ENCODE measurements at places on chromosomes 11 and 22.

- DNase-seq = no peak
Observed at GRCh38 chr11:120800206-120800605, 223.7 kb upstream of the TBCEL start.

GRCh38 chr11:100930185-100930778, 199.3 kb downstream of the PGR start:
- peak; percentile 52 for DNase-seq

DNA sequence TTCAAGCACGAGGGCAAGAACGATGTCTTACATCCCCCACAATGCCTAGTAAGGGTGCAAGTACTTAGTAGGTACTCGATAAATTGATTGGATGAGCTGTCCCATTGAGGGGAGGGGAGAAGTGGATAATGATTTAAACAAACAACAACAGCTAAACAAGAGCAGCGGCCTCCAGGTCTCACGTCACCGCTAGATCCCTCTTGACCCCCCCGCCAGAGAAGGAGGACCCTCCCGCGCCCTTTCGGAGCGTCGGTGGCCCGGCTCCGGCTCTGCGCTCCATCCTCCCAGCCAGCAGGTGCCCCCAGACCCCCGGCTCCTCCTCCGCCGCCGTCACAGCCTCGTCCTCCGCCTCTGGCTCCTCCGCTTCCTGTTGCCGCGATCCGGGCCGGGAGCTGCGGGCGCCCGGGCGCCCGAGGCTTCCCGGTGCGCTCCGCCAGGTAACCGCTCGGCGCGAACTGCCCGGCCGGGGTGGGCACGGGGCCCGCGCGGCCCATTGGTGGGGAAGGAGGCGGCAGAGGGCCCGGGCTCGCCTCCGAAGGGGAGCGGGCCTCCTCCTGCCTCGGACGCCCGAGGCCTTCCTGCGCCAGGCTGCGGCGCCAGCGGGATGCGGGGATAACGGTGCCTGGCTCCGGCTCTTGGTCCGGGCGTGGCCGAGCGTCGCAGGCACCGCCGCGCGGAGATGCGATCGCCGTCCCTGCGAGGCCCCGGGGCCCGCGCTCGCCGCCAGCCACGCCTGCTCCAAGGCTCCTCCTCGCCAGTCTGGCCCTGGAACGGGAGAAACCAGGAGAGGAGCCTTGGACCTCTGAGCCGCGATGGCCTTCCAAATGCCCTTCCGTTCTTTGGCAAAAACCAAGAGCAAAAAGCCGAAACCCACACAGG, at the start of gene TLCD5:
Gene TLCD5 (plus strand): TSS at position 368 of the 879 bp plus-strand sequence. CDS start 2,143 bp downstream, outside the sequence.
- DNase-seq = peak; percentile 92

DNA sequence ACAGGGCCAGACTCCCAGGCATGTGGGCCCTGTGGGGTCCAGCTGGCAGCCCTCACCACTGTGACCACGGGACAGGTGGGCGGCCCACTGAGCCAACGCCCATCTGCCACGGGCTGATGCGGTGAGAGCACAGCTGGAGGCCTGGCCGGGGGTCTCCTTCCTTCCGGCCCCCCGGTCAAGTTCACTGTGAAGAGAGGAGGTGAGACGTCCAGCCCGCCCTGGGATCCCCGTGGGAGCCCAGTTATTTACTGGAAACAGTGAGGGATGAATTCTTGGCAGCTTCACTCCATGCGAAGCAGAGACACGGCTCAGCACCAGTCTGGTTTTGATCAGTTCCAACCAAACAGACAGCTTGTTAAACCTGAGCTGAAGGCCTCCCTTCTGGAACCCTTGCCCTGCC, 38.7 kb downstream of the WNT11 start:
- DNase-seq = no peak

GRCh38 chr11:27319072-27319471, 43.9 kb downstream of the CCDC34 start:
- DNase-seq = no peak

DNA sequence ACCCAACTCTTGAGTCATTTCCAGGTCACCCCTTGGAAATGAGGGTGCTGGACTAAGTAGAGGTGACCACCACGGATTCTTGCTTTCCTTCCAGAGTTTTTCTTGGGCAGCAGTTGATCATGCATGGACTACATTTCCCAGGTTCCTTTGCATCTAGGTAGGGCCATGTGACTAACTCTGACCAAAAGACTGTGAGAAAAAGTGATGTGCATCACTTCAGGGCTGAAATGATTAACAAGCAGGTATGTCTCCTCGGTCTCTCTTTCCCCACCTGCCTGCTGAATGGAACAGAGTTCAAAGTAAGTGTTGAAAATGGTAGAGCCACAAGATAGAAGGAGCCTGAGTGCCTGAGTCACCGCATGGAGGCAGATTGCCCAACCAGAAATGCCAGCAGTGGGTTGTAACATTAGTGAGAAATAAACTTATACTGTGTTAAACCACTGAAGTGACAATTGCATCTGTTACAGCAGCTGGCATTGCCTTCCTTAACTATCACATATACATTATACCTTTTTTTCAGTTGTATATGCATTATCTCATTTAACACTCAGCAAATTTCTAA, 113.5 kb downstream of the MN1 start:
- no peak for DNase-seq

DNA sequence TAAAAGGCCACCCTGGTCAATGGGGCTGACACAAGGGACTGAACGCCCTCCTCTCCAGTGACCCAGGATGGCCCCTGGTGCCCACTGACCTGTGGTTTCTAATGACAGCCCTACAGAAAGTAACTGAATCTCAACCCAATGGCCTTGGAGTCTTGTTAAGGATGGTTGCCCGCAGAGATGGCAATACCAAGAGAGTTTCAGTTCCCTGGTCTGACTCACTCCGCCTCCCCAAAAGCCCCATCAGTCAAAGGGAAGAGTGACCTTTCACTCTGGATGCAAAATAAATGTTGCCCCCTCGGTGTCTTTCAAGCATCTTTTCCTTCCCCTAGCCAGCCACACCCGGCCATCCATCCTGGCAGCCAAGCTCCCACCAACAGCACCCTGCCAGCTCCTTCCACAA, 57.7 kb upstream of the ISX start:
- no peak for DNase-seq

GRCh38 chr11:125376117-125376516, 119.9 kb downstream of the FEZ1 start:
- no peak for DNase-seq

- no peak for DNase-seq
Observed at GRCh38 chr11:47495011-47495855, 46.3 kb upstream of the RAPSN start.

GRCh38 chr11:92626624-92627023, 342.8 kb upstream of the MTNR1B start:
- no peak for DNase-seq

- no peak for DNase-seq
Observed at GRCh38 chr11:85187992-85188391, 439.2 kb downstream of the DLG2 start.

GRCh38 chr22:47767403-47767802, 1005.0 kb downstream of the TBC1D22A start:
- no peak for DNase-seq

GRCh38 chr11:126832387-126832786, 168.2 kb downstream of the KIRREL3 start:
- DNase-seq = no peak

GRCh38 chr11:31818874-31819331, 7.8 kb upstream of the PAX6 start:
- DNase-seq = no peak

- DNase-seq = no peak
Observed at GRCh38 chr11:122423886-122424285, 231.6 kb upstream of the UBASH3B start.

- no peak for DNase-seq
Observed at GRCh38 chr11:132111316-132111715, 740.9 kb downstream of the NTM start.

DNA sequence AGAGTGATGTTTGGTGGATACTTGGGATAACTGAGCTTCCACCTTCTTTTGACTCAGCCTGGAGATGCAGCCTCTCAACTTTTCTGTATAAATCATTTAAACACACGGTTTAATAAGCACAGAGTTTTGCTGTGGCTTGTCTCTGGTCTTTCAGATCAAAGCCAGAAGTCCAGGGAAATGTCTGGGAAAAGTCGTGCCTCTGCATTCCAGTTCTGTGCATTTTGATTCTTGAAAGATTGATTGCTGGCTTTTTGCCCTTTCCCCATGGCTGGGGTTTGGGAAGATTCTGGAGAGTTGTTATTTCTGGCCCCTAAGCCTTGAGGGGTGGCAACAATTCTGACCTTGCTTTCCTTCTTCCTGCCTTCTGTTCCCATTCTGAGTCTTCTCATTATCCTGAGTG, 154.1 kb downstream of the COMMD9 start:
- no peak for DNase-seq

DNA sequence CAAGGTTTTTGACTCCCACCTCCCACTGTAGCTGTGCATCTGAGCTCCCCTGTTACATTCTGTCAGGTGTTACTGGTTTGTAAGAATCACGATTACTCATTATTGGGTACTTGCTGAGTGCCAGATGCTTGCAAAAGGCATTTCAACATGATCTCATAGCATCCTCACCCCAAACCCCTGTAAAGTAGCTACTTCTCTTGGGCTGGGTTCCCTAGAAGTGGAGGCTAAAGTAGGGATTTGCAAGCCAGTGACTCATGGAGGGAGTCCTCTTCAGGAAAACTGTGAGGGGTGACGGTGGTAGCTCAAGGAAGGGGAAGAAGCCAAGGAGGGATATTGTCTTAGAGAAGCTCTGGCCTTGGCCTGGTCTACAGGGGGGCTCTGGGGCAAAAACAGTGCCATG, 78.6 kb downstream of the TIMP3 start:
- DNase-seq = no peak

DNA sequence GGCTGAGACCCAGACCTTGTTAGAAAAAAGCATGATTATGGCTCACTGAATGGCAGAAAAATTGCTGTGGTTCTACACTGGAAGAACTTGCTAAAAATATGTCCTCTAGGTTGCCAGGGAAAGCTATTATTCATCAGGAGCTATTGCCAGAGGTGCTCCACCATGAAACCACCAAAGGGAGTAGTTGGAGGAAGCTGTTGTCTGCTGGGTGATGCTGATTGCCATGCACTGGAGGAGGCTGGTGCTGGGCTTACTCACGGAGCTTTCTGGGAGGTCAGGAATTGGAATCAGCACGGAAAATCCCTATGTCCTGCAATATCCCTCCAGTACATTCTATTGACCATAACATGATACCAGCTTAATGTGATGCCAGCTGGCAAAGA, 199.6 kb upstream of the ZBED5 start:
- no peak for DNase-seq

GRCh38 chr11:63622323-63622722, 8.1 kb upstream of the PLAAT3 start:
- DNase-seq = no peak

GRCh38 chr11:13608656-13609055, 59.8 kb upstream of the FAR1 start:
- DNase-seq = no peak

GRCh38 chr11:126635511-126635910, 280.0 kb downstream of the ST3GAL4 start:
- DNase-seq = no peak

DNA sequence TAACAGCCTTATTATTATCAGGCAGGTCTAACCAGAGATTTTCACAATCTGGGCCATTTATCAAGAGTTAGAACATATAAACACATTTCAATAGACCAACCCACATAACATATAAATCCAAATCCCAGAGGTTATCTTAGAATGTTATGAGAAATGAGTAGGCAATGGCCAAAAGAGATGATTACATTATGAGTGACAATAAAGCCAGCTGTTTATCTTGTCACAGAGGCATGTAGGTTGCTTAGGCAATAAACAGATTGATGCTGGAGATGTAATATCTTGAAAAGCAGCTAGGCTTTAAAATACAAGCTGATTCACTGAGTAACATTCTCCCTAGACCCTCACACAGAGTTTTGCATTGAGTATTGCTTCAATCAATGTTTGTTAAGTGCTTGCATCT, 148.5 kb upstream of the SESN3 start:
- no peak for DNase-seq

- no peak for DNase-seq
Observed at GRCh38 chr11:40338739-40339138, 1120.7 kb downstream of the LRRC4C start.

- DNase-seq = no peak
Observed at GRCh38 chr11:126518071-126518971, 162.8 kb downstream of the ST3GAL4 start.

All from NCI-H1105 treated with DMSO at 0.1 percent for 48 hours (cell line).